Activated CD8-positive, alpha-beta memory T cell treated with anti-CD3 and anti-CD28 coated beads for 4 hours (primary cell): ENCODE measurements at places on chromosomes 3 and 15.

- DNase-seq, result no peak
Measured at GRCh38 chr3:46881596-46882376, 4.3 kb downstream of the PTH1R start.

GRCh38 chr3:154378311-154378710 is 51.7 kb downstream of the GPR149 start:
- DNase-seq, result no peak

GRCh38 chr3:157487339-157487738 is 15.9 kb downstream of the VEPH1 start:
- DNase-seq, result no peak

DNA sequence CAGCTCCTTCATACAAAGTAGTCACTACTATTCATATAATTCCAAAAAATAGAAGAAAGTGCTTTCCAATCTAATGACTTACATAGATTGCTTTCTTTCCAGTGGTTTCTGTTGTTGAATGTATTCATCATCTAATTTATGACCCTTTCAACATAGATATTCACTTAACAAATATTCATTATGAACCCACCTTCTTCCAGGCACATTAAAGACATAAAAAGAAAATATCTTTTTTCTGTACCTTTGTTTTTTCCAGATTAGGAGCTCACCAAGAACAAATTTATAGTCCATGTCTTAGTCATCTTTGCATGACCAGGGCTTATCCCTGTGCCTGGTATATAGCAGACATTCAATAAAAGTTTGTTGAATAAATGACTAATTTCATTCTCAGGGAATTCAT is 32.4 kb upstream of the PDZRN3 start:
- DNase-seq, result no peak

- DNase-seq, result no peak
Measured at GRCh38 chr3:195757438-195757770, 36.6 kb downstream of the MUC20 start.
